Stimulated activated CD8-positive, alpha-beta memory T cell treated with anti-CD3 and anti-CD28 coated beads, Interleukin-15, amount 100 ng/mL, for 1 hour (primary cell): ENCODE measurements at places on chromosomes 3 and 15.

- DNase-seq: no peak
Measured at GRCh38 chr3:56849698-56850097, 47.9 kb upstream of the ARHGEF3 start.

GRCh38 chr3:14598143-14598569 is 53.4 kb upstream of the CCDC174 start:
- DNase-seq: no peak

- no peak for DNase-seq
Measured at GRCh38 chr15:32706704-32707103, 11.1 kb upstream of the GREM1 start.

DNA sequence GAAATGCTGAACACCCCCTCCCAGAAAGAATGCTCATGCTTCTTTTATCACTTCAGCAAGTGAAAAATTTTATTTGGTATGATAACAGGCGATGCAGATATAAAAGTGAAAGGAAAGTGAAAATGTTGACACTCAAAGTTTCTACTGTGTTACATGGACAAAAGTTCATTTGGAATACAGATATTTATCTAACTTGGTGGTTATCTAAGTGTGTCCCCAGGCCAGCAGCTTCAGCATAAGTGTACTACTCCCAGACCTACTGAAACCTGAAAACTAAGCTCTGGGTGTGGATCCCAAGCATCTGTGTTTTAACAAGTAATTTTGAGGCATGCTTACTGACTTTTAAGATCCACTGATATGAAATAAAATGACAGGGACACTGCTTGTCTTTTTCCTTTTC is 157.1 kb upstream of the BCHE start:
- DNase-seq: no peak

GRCh38 chr15:34768530-34768929 is 13.7 kb upstream of the GJD2 start:
- no peak for DNase-seq

GRCh38 chr15:74415966-74416916 is 17.5 kb downstream of the SEMA7A start:
- DNase-seq: no peak

DNA sequence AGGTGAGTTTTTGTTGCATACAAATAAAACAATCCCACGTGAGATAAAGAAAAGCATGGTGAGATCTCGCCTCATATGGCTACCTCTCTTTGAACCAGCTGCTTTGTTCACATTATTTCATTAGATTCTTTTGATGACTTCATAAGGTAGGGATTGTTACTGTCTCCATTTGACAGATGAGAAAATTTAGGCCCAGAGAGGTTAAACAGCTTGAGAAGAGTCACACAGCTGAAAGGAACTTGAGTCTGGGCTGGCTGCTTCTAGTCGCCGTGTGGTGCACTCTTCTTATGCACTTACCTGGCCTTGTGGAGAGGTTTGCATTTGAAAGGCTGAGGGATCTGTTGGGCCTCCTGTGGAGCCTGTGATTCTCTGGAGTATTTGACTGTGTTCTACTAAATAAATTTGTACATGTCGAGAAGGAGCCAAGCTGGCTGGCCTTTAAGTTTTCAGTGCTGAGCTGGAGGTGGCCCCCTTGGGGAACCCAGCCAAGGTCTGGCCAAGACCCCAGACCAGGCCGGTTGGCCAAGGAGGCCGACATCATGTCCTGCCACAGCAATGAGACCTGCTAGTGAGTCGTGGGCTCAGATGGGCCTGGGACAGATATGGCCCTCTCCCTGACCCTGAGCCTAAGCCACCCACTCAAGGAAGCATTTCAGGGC is 125.1 kb downstream of the SMAD6 start:
- DNase-seq: no peak

GRCh38 chr3:185270262-185270955 is 16.6 kb upstream of the EHHADH start:
- no peak for DNase-seq

GRCh38 chr3:67361770-67362169 is 292.6 kb downstream of the SUCLG2 start:
- no peak for DNase-seq

GRCh38 chr3:174346141-174346540 is 513.0 kb upstream of the NAALADL2 start:
- no peak for DNase-seq

GRCh38 chr15:39918688-39919385 is 1.2 kb downstream of the GPR176 start:
- DNase-seq: no peak

- DNase-seq: no peak
Measured at GRCh38 chr3:5122741-5123706, 932 bp downstream of the ARL8B start.

GRCh38 chr3:194485881-194486539 is 792 bp downstream of the ATP13A3 start:
- DNase-seq: peak; percentile 40

- no peak for DNase-seq
Measured at GRCh38 chr3:58999134-58999773, 50.6 kb downstream of the CFAP20DC start.

- DNase-seq: no peak
Measured at GRCh38 chr3:185750015-185750414, 74.8 kb downstream of the IGF2BP2 start.

- peak; percentile 66 for DNase-seq
Measured at GRCh38 chr3:38039101-38039898, at the start of gene DLEC1. DLEC1 (plus strand) TSS chr3:38039208; CDS start chr3:38039226, 18 bp downstream.

- no peak for DNase-seq
Measured at GRCh38 chr15:85781099-85781498, 13.6 kb downstream of the KLHL25 start.
